ENCODE measurements at places on chromosomes 16 and 17.

DNA sequence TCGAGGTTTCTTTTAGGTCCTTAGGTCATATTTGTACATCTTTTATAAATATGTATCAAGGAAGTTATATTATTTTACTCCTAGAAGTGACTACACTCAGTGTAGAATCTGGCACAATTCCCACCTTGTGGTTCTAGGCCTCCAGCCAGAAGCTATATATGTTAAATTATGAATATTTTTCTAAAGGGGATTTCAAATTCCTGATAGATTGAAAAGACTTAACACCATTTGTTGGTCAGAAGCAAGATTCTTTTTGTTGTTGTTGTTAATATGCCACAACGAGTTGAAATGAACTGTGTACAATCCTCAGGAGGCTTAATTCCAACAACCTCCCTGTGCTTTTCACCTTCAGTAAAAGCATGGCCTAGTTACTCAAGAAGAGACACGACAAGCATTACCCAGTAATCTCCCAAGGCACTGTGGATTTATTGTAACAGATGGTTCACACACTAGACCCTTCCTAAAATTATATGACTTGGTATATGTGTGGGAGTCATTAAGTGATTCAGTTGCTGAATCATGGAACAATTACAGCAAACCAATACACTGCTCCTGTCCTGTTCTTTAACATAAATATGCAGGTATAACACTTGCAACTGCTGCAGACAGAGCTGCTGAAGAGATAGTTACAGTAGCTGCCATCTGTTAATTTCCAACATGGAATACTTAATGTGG, 964.4 kb upstream of the GOT2 start:
- no peak for DNase-seq

DNA sequence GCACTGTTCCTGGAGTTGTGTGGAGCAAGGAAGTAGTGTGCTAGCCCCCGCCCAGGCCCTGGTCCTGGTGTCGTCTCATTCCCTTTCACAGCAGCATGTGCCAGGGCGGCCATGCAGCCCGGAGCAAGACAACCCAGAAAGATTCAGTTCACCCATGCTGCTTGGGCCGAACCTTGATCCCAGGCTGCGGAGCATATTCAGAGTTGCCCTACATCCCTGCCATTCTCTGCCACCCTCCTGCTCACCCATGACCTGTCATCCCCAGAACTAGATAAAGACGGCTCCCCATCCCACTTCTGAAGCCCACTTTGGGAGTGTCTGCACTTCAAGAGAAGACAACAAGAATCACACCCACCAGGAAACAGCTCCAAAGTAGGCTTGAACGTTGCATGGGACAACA, 2452.5 kb downstream of the TP53TG3F start:
- DNase-seq = no peak

GRCh38 chr17:80601146-80601545, 56.5 kb downstream of the RPTOR start:
- no peak for DNase-seq

DNA sequence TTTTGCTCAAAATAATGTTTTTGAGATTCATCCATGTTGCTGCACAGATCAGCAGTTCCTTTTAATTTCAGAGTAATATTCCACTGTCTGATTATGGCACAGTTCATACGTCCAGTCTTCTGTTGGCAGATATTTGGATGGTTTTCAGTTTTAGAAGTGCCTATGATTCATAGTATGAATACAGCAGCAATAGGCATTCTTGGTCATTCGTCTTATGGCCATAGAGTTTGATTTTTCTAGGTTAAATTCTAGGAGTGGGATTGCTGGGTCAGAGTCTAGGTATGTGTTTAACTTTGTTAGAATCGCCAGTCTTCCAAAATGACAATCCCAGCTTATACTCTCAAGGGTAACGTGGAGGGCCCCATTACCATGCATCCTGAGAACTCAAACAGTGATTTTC, 11.5 kb upstream of the IL34 start:
- DNase-seq = no peak

- no peak for DNase-seq
These were observed 50.6 kb downstream of the PLD6 start for GRCh38 chr17:17155568-17155967.

- no peak for DNase-seq
These were observed 184.2 kb downstream of the KCNJ2 start for GRCh38 chr17:70353408-70354092.

GRCh38 chr17:82052638-82053059, 951 bp downstream of the GPS1 start:
- no peak for DNase-seq

GRCh38 chr16:85928401-85928820, 29.4 kb downstream of the IRF8 start:
- no peak for DNase-seq

GRCh38 chr17:47870056-47870455, 19.1 kb upstream of the SP6 start:
- no peak for DNase-seq

- no peak for DNase-seq
These were observed 58.6 kb upstream of the ZFHX3 start for GRCh38 chr16:73106329-73107034.

- DNase-seq = no peak
These were observed 1026.5 kb upstream of the EEF2KMT start for GRCh38 chr16:6124136-6124535.

GRCh38 chr17:17051380-17051779, 9.1 kb downstream of the MPRIP start:
- no peak for DNase-seq

DNA sequence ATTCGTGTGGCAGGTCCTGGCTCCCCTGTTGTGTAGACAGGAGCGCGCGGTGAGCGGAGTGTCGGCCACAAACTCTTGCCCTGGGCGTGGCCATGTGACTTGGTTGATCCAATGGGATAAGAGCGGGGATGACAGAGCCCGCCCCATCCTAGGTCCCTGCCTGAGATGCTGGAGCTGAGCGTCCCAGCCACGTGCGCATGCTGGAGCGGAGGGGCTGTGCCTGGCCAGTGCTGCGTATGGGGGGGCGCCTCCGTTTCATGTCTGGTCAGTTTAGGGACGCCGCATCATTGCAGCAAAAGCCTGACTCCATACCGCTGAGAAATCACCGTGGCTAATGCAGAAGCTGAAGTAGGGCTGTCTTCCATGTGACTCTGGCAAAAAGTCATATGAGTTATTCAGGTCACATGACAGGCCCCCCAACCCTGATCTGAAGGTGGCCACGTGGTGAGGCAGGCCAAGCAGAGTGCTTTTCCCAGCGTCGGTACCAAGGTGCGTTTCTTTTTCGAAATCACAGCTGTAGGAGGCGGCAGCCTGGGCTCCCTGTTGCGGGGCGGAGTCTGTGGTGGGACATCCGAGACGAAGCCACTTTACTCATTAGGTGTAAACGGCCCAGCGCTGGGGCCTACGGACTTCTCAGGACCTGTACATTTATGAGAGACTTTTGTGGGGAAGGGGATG, 22.5 kb downstream of the HSBP1 start:
- no peak for DNase-seq

Measured in stimulated activated CD4-positive, alpha-beta T cell treated with anti-CD3 and anti-CD28 coated beads, Interleukin-1b, Interleukin-23, amount 100 ng/mL, for 4 hours (primary cell).